ENCODE measurements at places on chromosomes 5 and 9.

- DNase-seq, result no peak
Measured at GRCh38 chr5:174094857-174095606, 49.5 kb downstream of the NSG2 start.

- no peak for DNase-seq
Measured at GRCh38 chr9:99828417-99829176, 6.9 kb downstream of the NR4A3 start.

- DNase-seq, result no peak
Measured at GRCh38 chr5:15105799-15106393, 234.3 kb upstream of the ANKH start.

DNA sequence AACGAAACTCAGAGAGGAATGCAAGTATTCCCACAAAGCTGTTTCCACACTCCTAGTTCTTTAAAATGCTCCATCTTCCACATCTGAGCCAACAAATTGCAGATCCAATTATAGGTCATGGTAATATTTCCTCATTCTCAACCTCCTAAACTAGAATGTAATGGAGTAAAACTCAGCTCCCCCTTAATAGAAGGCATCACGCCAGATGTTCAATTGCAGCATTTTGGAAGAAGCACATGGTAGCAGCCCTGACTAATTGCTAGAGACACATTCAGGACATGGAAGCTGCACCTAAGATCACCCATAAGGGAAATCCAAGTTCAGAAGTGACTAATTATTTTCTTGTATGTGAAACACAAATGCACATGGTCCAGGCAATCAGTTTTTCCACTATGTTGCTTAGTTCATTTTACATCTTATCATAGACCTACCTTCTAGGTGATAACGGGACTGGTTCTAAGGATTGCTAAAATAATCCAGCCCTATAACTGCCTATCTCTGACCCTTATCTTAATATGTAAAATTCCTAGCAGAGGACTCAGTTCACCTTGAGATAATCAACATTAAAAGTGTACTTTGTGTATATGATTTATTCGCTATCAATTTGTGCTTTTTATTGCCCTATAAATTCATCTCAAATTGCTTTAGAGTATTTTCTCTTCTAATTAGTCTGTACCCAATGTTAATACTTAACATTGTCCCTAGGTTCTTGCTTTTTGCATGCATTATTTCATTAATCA lies 75.1 kb downstream of the GABRB2 start:
- DNase-seq, result no peak

DNA sequence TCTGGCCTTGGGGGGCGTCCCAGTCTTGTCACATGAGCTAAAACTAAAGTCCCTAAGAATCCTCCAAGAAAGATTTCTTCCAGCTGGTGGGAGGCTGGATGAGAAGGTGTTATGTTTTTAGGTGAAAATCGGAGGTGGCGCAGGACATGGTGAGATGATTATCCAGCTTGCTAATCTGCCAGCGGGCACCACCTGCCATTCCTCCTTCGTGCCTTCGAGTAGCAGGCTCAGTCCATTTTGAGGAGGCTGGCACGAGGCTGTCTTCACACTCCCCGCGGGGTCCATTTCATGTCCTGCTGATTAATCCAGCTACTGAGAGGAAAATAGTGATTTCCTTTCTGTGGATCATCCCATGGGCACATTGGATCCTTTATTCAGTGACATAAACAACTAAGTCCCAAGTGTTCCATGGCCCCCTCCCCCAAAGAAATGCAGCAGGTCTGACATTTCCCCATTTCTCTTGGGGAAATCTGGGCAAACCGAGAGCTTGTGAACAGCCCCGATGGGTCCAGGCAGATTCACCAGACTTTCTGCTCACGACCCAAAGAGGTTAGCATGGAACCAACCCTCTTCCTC lies 38.2 kb upstream of the EXOC3 start:
- DNase-seq, result no peak

- no peak for DNase-seq
Measured at GRCh38 chr9:78697618-78698017, 400.7 kb downstream of the PSAT1 start.

- no peak for DNase-seq
Measured at GRCh38 chr5:66892716-66893115, 296.5 kb downstream of the MAST4 start.

- DNase-seq, result no peak
Measured at GRCh38 chr9:6614489-6614888, 31.0 kb downstream of the GLDC start.

GRCh38 chr5:169909945-169910344 lies 70.3 kb downstream of the INSYN2B start:
- no peak for DNase-seq

- no peak for DNase-seq
Measured at GRCh38 chr5:77443670-77444069, 48.4 kb downstream of the WDR41 start.

DNA sequence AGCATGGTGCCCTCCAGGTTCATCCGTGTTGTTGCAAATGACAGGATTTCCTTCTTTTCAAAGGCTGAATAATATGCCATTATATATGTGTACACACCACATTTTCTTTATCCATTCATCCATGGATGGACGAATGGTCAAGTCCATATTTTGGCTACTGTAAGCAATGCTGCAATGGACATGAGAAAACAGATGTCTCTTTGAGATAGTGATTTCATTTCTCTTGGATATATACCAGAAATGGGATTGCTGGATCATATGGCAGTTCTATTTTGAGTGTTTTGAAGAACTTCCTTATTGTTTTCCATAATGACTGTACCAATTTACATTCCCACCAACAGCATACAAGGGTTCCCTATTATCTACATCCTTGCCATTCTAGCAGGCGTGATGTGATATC lies 67.9 kb downstream of the TEK start:
- no peak for DNase-seq

GRCh38 chr9:78397045-78397444 lies 100.1 kb downstream of the PSAT1 start:
- no peak for DNase-seq

DNA sequence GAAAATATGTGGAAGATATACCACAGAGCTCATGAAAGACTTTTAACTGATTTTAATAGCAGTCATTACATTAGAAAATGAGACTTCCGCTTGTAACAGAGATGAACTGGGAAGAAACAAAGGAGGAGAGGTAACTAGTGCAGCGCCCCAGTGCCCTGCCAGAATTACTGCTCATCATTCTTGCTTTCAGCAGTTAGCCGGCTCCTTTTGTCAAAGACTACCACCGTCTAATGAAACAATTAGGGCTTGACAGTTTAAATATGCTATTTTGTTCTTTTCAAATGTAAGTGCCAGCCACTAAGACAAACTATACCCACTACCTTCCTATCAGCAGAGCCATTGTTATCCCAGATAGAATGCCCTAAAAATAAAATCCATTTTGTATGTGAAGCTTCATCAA lies 328.4 kb downstream of the EFNA5 start:
- DNase-seq, result no peak

GRCh38 chr5:60055168-60055567 lies 161.6 kb upstream of the PDE4D start:
- no peak for DNase-seq

DNA sequence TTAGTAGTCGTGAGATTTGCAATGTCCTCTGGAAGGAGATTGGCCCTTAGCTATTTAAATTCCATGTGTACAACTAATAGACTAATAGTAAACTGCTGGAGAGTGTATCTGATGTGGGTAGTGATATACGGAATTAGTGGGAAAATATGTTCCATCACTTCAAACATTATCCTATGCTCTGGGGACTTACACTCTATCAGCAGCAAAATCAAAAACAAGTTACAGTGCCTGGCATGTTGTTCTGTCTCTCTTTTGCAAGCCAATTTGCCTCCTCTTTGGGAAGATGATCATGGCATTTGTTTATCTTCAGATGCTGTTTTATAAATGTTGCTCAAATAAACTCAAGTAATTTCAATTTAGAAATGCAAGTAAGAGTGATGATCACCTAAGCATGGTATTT lies 311.9 kb upstream of the ACO1 start:
- no peak for DNase-seq

DNA sequence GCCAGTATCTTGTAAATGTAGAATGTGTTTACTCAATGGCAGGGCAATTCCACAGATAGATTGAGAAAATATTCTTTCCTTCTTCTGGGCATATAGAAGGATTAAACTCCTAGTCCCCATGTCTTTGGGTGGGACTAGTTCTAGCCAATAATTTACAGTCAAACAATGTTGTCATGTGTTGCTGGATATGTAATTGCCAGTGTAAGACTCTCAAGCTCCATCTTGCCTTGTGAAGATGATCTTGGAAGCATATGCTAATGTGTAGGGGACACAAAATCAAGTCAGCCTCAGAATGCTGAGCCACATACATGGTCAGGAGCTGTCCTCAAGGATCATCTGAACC lies 386.9 kb downstream of the CETN3 start:
- no peak for DNase-seq

DNA sequence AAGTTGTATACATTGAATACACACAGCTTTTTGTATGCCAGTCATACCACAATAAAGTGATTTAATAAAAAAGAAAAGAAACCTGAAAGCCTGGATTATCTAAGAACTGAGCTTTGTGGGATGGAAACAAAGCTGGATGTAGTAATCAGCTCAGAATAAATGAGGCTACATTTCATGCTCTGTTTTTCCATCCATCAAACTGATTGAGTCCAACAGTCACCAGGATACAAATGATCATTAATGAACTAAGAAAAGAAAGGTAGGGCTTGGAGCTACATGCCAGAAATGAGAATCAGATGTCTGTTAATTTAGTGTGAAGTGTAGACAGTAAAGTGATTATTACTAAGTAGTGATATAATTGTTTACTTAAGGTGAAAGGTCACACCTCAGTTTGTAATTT lies 109.8 kb upstream of the TARS1 start:
- no peak for DNase-seq

GRCh38 chr5:135450952-135451351 lies 1.2 kb downstream of the TIFAB start:
- DNase-seq, result no peak

DNA sequence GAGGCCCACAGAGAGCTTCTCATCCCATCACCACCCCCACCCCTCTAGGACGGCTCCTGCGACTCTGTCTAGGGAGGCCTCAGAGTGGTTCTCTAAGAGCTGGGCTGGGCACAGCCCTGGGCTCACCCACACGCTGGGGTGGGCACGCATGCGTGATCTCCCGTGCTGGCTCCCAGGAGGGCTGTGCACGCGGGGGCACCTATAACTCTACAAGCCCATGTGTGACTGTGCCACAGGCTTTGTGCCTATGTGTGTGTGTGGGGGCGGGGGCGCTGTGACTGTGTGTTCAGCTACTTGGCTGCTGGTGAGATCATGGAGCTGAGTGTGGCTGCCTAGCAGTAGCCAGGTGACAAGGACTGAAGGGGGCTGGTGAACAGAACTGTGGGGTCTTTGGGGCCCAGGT lies 32.2 kb downstream of the NDUFA8 start:
- no peak for DNase-seq
